ENCODE measurements at places on chromosomes 6 and 20.

GRCh38 chr20:3843490-3843889 is 3.1 kb upstream of the MAVS start:
- no peak for DNase-seq

- DNase-seq = no peak
These were observed 2.7 kb downstream of the KHDRBS2 start for GRCh38 chr6:62283365-62283764.

DNA sequence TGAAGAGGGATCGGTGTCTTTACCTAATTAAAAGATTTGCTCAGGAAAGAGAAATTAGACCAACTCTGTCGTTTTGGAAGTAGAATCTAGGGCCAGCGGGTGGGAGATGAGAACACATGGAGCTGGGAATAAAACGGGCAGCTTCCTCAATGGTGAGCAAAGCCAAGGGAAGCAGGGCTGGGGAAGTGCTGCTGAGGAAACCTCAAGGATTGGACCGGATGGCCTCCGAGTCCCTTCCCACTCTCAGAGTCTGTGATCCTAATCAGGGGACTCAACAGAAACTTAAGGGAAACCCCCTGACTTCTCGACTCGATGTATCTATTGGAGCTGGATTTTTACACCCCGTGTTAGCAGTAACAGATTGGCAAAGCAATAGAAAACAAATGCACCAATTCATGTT is 10.8 kb downstream of the GCNT2 start:
- DNase-seq = no peak

GRCh38 chr20:63106108-63106764 is 99.5 kb upstream of the BHLHE23 start:
- DNase-seq = no peak

DNA sequence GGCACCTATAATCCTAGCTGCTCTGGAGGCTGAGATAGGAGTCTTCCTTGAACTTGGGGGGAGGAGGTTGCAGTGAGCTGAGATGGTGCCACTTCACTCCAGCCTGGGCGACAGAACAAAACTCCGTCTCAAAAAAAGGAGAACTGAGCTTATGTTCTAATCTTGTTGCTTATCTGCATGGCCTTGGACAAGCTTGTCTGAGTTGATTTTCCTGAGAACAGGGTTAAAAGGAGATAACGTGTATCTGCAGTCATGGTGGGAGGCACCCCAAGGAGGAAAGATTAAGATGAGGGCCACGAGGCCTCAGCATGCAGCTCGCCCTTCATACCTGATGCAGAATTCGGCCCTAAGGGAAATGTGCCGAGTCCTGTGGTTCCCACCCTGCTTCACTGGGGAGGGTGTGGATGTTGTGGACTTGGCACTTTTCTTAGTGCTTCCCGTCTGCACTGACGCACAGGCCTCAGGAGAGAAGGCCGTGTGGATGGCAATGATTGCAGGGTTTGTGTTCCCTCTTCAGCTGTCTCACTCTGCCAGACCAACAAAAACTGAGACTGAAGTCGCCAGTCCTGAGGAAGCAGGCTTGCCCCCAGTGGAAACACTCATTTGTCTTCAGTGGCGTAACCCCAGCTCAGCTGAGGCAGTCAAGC is 56.3 kb downstream of the EZR start:
- DNase-seq = no peak

DNA sequence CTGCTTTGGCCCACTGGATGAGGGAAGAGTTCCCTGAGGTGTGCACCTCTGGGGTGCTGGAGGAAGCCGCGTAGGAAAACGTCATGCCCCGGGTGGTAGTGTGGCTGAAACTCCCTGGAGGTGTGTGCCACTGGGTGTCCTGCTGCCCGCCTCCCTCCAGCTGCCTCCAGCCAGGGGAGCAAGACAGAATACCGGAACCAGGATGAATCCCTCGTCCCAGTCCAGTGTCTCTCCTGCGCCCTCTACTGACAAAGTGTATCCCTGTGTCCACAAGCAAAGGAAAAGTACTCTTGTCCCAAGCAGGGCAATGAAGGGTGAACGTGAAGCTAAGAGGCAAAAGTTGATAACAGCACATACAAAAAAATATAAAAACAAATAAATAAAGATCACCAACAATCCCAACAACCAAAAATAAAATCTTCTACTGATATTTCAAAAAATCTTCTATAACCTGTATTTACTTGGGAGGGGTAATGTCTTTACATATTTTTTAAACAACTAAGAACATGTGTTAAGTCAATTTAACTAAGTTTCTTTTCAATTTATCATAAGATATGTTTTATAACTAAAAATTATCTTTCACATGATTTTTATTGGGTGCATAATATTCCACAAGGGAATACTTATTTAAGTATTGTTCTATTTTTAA is 437.6 kb downstream of the MAFB start:
- no peak for DNase-seq
